RWPE2 (cell line): ENCODE measurements at places on chromosomes 4 and X.

DNA sequence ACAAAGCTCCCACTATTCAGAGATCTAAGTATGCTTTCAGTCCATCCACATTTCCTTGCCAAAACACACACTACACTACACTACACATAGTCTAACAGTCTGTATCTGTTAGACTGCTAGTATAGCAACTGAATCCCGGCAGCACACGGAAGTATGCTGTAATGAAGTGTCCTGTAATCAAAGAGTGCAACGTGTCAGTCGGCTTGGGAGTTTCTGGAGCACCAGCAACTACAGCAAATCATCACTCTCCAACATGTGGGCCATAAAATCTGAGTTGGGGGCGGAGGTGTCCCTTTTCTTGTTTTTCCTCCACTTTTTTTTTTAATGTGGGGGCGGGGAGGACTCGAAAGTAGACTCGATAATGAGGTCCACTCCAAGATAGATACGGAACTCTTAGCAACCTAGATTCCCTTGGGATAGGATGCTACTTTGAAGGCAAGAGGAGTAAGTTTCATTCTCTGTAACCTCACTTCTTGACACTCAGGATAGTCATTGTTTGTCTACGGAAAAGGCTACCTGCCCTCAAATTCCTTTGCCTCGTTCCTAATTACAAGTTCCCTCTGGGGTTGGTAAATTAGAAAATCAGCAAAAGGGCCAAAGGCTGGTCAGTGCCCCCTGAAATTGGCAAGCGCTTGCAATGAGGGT is 722 bp downstream of the SLC10A7 start:
- DNase-seq = no peak

GRCh38 chrX:56385336-56385735 is 153.2 kb downstream of the KLF8 start:
- DNase-seq = no peak

DNA sequence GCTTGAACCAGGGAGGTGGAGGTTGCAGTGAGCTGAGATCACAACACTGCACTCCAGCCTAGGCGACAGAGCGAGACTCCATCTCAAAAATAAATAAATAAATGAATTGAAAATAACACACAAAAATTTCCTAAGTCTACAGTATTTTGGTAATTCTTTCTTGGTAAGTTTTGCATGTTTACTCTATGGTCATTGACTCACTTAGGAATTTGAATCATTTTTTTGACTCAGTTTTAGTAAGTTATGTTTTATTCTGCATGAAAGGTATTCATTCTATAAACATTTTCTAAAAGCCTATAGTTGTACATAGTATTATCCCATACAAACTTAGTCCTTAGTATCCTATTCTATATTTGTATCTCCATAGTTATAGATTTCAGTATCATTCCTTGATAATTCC is 772.9 kb upstream of the SLIT2 start:
- no peak for DNase-seq

GRCh38 chr4:146435962-146436361 is 85.8 kb downstream of the SLC10A7 start:
- no peak for DNase-seq

DNA sequence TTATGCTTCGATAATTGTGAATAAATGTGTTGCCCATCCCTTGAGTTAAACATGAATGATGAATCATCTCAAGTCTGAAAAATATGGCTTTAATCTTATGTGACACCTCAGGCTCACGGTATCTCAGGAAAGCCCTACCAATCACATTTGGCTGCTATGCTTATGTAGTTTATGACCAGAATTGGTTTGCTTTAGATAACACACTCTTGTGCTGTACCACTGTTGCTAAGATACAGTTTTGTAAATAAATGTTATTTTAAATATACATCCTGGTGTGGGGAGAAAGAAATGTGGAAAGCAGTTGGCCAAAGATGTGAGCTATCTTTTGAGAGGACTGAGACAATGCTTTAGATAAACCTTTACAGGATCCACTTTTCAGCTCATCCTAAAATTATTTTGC is 63.2 kb downstream of the NPY1R start:
- DNase-seq = no peak

DNA sequence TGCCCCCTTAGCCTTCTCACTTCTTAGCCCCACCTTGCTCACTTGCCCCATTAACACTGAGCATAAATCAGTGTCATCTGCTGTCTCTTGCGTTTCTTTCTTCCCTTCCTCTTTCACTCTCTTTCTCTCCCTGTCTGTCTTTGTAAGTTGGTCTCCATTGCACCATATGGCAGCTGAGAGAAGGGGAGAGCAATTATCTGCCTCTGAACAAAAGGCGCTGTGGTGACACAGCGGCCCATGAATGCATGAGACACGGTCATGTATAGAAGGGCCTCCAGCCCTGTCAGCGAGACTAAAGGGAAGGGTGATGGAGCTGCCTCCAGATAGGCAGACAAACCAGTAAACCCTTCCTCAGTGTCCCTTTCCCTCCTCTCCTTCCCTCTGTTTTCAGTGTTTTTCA is 88.8 kb upstream of the PCDH18 start:
- no peak for DNase-seq

GRCh38 chr4:156146571-156146970 is 192.9 kb upstream of the CTSO start:
- no peak for DNase-seq

DNA sequence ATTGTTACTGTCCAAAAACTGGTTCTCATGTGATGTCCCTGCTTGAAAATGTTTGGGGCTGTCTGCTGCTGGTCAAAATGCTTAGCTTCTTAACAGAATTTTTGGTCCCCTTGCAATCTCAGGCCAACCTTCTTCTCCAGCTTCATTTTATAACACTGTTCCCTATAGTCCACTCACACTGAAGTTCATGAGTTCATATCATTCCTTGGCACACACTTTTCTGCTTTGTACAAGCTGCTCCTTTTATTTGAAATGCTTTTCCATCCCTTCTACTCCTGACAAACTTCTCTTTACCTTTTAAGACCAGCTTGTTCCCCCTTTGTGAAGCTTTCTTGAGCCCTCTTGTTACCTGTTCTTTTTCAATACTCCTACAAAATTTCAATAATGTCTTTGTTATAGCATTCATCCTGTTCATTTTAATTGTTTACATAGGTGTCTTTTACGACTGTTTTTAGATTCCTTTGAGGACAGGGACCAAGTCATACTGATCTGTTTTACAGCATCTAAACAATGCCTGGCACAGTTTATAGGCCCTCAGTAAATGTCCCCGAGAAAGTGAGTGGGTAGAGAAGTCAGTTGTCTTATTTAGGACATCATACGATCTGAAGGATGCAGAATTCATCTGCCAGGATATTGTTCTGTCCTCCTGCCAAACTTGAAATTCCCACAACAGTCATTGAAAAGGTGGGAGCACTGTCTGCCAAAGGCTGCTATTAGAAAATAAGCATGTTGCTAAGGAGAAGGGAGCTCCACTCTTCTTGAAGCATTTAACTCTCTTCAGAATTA is 134.4 kb upstream of the BMPR1B start:
- DNase-seq = no peak

DNA sequence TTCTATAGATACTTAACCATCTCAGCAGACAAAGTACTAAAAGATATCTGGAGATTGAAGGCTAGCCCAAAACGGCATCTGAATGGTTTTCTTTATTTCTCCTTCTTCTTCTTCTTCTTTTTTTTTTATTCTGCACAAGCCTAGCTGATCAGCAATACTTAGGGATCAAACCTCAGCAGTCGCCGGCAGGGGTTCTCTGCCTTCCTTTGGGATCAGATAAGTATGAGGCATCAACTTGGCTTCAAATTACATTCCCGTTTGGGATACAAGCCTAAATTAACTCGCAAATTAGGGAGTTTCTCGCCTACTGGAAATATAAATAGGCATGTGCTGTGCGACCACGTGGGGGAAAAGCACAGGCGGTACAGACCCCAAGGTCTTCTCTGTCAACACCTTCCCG is 730 bp downstream of the CT55 start:
- no peak for DNase-seq

DNA sequence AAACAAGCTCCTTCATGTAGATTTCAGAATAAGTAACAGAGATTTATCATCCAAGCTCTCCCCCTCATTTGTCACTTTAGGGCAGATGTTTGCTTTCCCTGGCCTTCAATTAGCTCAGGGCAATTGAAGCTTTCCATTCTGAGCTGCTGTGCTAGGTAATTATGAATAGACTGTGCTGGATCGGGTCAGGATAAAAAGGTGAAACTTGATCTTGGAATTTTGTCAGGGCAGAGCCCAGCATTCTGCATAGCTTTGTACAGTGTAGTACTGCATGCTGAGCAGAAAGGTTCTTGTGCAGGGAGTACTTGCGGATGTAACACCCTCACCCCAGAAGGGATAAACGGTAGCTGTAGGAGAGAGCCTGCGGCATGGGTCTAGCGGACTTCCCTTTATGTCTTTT is 64.0 kb upstream of the CLDN34 start:
- DNase-seq = no peak

DNA sequence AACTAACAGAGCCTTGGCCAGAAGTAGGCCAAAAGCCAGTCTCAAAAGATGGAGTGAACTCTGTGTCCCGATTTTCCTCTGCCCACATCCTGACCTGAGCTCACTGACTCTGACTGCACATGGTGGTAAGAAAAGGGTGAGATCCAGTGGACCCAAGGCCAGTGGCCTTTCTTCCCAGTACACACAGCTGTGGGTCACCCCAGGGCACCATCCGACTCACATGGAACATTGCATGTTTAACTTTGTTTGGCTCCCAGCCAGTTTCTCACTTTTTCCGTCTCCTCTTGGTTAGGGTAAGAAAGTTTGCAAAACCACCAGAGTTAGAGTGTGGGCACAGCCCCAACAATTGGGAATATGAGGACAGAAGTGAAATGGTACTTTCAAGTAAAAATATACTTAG is 69.8 kb downstream of the GAB1 start:
- DNase-seq = no peak

DNA sequence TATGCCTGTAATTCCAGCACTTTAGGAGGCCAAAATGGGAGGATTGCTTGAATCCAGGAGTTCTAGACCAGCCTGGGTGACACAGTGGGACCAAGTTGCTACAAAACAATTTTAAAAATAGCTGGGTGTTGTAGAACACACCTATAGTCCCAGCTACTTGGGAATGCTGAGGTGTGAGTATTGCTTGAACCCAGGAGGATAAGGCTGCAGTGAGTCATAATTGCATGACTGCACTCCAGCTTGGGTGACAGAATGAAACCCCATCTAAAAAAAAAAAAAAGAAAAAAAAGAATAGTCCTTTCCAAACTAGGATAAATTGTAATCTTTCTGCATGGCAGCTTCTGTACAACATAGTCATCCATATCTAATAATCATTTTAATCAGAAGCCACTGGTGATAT is 270.1 kb upstream of the INTU start:
- no peak for DNase-seq
